ENCODE measurements at places on chromosomes 4 and X.

GRCh38 chr4:11038926-11039325, 354.4 kb upstream of the CLNK start:
- DNase-seq, result no peak

DNA sequence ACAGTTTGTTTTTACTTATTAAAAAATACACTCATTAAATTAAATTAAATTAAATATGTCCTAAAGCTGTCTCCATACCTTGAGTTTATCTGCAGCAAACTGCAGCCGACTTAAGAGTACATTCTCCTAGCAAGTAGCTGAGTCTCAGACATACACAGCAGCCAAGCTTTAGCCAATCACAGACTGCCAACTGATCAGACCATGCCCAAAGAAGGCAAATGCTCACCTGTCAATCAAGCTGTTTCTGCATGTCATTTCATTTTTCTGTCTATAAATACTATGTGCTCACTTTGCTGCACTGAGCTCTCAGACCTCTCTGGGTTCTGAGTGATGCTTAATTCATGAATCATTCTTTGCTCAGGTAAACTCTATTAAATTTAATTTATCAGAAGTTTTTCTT, 280.9 kb upstream of the EPHA5 start:
- DNase-seq, result no peak

DNA sequence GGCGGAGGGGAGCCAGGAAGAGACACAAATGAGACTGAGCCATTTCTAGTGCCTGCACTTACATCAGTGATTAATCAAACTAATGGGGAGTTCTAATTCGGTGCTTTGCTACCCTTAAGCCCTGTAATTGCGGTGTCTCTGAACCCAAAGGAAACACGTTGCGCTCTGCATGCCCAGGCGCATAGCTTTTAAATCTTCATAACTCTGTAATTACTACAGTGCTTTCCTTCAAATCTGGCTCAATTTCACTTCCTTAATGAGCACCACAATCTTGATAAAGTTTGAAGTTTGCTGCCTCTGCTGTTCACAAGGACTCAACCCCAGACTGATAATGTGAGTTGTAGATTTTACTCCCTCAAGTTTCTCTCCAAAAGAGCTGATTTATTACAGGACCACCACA, 5.7 kb upstream of the NHS start:
- DNase-seq, result no peak

- peak; percentile 43 for DNase-seq
These were observed 5.9 kb downstream of the ZFYVE28 start for GRCh38 chr4:2412534-2412884.

GRCh38 chr4:149676076-149676475, 139.6 kb downstream of the IQCM start:
- no peak for DNase-seq

GRCh38 chrX:78064152-78064551, 39.9 kb upstream of the PGK1 start:
- DNase-seq, result no peak

All from T follicular helper cell (primary cell).